Thymus (tissue), 14 donors: ENCODE measurements at places on chromosomes 11 and 22. TPM values are rescaled to one million over a fixed set of nuclear protein-coding genes. Genes with fewer than 3 reads are reported as not detected.

Gene PACSIN3
- 4.1 TPM for total RNA-seq

Gene DPAGT1
- 9.6 TPM for total RNA-seq

Gene OR56A1
- total RNA-seq = not detected

Gene TIMM10B
- 18.7 TPM for total RNA-seq

Gene KCNJ1
- total RNA-seq = 0.19 TPM

- H3K27ac ChIP-seq = no peak overlapping the region
- no peaks in the 10 kb centered on the region for H3K36me3 ChIP-seq
- H3K4me3 ChIP-seq = no peak overlapping the region
These were observed 73.0 kb downstream of the RSF1 start for GRCh38 chr11:77747381-77747969.

DNA sequence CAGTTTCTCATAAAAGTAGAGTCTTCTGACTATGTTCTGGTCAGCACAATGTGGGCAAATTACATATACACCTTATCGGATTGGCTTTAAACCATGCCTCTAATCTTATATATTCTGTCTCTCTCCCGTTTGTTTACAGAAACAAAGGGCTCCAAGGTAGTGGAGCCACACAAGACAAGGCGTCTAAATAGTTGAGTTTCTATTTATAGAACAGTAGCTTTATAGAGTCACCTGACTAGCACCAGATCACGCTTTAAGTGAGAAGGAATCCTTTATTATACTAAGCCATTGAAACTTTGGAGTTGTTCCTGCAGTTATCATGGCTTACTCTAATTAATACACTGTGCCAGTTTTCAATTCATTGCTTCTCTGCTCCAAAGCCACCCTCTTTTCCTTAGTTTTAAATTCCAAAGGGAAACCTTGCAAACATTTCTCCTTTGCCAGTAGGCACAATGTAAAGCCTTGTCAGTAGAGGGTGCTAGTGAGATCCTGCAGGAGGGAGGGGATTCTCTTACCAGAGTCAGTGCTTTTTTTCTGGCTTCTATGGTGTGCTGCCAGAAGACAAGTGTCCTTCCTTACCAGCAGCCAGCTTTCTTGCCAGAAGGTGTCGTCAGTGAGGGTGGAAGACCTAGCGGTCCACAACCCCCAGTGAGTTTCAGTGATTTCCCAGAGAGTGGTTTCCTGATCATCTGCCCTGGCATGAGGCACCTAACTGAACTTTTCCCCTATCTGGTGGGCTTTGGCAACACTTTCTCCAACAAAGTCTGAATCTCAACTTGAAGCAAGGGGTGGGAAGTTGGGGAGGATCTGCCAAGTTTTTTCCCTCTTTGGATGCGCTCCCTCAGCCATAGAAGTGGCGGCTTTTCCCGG is 71.7 kb downstream of the RAB38 start:
- no peaks in the 10 kb centered on the region for H3K36me3 ChIP-seq
- no peaks in the 10 kb centered on the region for H3K4me1 ChIP-seq
- no peaks in the 10 kb centered on the region for H3K27me3 ChIP-seq
- H3K27ac ChIP-seq = no peak overlapping the region
- no peak overlapping the region for H3K4me3 ChIP-seq

DNA sequence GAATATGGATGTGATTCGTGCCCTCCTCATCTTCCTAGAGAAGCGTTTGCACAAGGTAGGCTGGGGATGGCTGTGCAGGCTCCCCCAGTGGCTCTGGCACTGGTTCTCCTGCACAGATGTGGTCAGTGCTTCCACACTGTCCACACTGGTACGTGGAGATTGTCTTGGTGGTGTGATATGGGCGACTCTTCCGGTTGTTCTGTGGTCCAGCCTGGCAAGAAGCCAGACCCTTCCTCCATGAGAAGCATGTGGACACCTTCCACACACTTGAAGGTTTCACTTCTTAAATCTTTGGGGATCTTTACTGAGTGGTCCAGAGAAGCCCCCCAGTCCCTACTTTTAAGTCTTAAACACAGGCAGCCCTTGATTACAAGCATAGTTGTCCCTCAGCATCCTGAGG is 3.8 kb downstream of the RIC8A start:
- no peak overlapping the region for H3K4me3 ChIP-seq
- peaks cover 60% of the 10 kb centered on the region for H3K36me3 ChIP-seq
- no peak overlapping the region for H3K27ac ChIP-seq
- no peak for DNase-seq
- peaks cover 2% of the 10 kb centered on the region for H3K27me3 ChIP-seq
- peaks cover 16% of the 10 kb centered on the region for H3K4me1 ChIP-seq

- DNase-seq = no peak
- no peaks in the 10 kb centered on the region for H3K27me3 ChIP-seq
- peaks cover 4% of the 10 kb centered on the region for H3K36me3 ChIP-seq
- no peak overlapping the region for H3K4me3 ChIP-seq
These were observed 18.3 kb downstream of the RCN1 start for GRCh38 chr11:32109138-32109537.

DNA sequence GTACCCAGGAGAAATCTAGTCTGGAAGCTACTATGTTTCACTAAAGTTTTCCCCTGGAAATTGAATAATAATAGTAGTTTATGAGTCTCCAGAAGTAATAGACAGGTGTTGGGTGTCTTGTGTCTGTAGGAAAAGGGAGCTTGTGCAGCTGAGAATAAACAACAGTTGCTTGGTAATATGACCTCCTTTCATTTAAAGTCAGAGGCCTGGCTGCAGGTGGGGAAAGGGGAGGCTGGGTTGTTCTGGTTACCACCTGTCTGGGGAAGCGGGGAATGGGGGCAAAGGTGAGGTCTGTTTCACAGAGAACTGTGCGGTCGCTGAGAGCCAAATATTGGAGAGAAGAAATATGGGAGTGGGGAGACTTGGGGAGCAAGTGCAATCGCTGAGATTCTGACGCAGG is 3.3 kb upstream of the GRAMD1B start:
- no peak for DNase-seq
- H3K4me3 ChIP-seq = no peak overlapping the region
- H3K27me3 ChIP-seq = no peaks in the 10 kb centered on the region
- no peaks in the 10 kb centered on the region for H3K36me3 ChIP-seq
- no peak overlapping the region for H3K27ac ChIP-seq
- H3K4me1 ChIP-seq = peaks cover 53% of the 10 kb centered on the region

GRCh38 chr22:30701872-30702271 is 7.2 kb downstream of the OSBP2 start:
- no peak overlapping the region for H3K27ac ChIP-seq
- H3K4me3 ChIP-seq = no peak overlapping the region
- H3K36me3 ChIP-seq = no peaks in the 10 kb centered on the region
- peaks cover 13% of the 10 kb centered on the region for H3K27me3 ChIP-seq

GRCh38 chr11:120871194-120871593 is 152.7 kb upstream of the TBCEL start:
- H3K4me3 ChIP-seq = no peak overlapping the region
- H3K4me1 ChIP-seq = no peaks in the 10 kb centered on the region
- no peaks in the 10 kb centered on the region for H3K36me3 ChIP-seq
- no peaks in the 10 kb centered on the region for H3K27me3 ChIP-seq
- H3K27ac ChIP-seq = no peak overlapping the region

DNA sequence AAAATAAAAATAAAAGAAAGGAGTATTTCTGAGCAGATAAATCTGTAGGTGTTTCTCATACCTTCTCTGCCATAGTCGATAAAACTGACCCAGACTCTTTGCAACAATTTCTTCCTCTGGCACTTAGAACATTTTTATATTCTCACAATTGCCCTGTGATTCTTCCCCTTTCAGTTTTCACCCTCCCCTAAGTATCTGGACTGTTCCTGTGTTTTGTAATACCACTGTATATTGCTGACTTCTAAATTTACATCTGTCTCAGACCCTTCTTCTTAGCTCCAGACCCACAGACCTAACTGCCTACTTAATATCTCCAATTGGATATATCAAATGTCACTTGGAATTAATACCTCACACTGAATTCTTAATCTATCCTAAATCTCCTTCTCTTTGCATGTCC is 133.4 kb upstream of the DDI1 start:
- no peaks in the 10 kb centered on the region for H3K4me1 ChIP-seq
- no peak overlapping the region for H3K27ac ChIP-seq
- no peak overlapping the region for H3K4me3 ChIP-seq
- no peaks in the 10 kb centered on the region for H3K36me3 ChIP-seq

DNA sequence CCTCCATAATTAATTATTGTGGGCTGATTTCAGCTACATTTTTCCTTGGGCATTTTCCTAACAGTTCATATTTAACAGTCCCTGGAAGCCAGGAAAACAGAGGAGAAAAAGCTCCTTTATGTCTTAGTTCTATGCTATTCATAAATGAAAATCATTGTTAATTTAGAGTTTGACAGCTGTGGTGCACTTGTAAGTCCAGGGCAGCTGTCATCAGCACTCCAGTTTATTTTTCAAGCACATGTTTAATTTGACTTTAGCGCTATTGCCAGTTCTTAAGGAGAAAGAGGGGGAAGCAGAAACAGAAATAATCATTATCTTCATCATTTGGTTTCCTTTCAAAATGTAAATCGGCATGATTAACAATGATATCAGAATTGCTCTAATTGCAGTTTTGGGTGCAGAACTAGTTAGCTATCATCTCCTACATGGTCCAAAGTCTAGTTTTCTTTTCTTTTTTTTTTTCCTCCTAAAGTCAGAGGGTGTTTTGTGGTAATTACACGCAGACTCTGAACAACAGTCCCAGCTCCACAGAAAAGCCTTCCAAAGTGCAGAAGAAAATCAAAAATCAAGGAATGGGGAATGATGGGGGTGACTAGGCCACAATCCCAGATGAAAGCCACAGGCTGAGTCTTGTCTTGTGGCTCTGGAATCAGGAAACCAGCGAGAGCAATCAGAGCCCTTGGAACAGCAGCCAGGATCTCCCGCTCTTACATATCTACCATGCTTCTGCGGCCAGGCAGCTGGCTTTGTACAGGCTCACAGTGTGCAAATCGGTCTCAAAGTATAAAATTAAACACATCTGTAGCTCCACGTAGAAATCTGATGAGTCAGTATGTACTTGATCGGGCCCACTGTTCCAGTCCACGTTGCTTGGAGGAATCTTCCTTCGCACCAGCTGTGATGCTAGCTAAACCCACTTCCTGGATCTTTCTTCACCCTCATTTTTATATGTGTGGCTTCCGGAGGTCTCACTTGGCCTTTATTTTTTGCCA is 91.9 kb downstream of the SPON1 start:
- no peaks in the 10 kb centered on the region for H3K27me3 ChIP-seq
- no peaks in the 10 kb centered on the region for H3K36me3 ChIP-seq
- no peak overlapping the region for H3K4me3 ChIP-seq
- no peaks in the 10 kb centered on the region for H3K4me1 ChIP-seq
- no peak overlapping the region for H3K27ac ChIP-seq

DNA sequence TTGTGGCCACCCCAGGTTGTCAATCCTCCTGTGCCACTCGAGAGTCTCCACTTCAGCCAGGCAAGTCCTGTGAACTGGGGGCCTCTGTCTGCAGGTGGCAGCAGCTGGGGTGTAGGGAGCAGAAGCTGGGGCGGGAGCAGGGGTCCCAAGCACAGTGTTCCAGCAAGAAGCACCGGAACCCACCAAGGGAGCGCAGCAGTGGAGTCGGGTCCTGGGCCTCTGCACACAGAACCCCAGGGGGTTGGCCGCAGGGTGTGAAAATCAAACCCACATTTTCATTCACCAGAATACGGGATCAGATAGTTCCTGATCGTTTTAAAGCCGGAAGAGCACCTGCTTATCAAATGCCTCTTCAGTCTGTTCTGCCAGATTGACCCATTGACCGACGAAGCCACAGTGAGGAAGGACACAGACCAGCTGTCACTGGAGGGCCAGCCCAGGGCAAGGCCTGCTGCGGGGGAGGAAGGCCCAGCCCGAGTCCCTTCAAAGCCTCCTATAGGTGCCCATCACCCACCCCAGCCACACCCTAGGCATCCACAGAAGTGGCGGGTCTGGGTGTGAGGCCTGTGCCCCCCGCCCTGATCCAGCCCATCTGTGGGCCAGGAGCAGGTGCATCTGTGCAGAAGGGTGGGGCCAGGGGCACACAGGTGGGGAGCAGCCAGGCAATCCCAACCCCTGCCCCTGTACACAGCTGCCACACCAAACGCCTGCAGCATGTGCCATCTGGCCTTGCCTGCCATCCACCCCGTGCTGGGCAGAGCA is 34.1 kb downstream of the RSPH14 start:
- no peak for DNase-seq
- no peak overlapping the region for H3K27ac ChIP-seq
- H3K4me1 ChIP-seq = peaks cover 8% of the 10 kb centered on the region
